Activated naive CD8-positive, alpha-beta T cell treated with anti-CD3 and anti-CD28 coated beads for 36 hours (primary cell): ENCODE measurements at places on chromosomes 1 and 21.

- H3K27ac ChIP-seq = no peak overlapping the region
- H3K36me3 ChIP-seq = no peaks in the 10 kb centered on the region
- no peak overlapping the region for H3K4me3 ChIP-seq
Observed at GRCh38 chr1:202192770-202193613, 607 bp upstream of the LGR6 start.

GRCh38 chr1:246608616-246609376 is 42.5 kb downstream of the CNST start:
- peaks cover 29% of the 10 kb centered on the region for H3K36me3 ChIP-seq
- H3K27me3 ChIP-seq = no peaks in the 10 kb centered on the region
- DNase-seq = peak; percentile 53
- peaks cover 43% of the 10 kb centered on the region for H3K4me1 ChIP-seq

GRCh38 chr1:165907256-165907857 is 79.9 kb downstream of the UCK2 start:
- no peak overlapping the region for H3K27ac ChIP-seq
- H3K36me3 ChIP-seq = peaks cover 25% of the 10 kb centered on the region
- no peak overlapping the region for H3K4me3 ChIP-seq
- no peaks in the 10 kb centered on the region for H3K27me3 ChIP-seq

GRCh38 chr1:9690440-9691107 is 39.0 kb downstream of the PIK3CD start:
- H3K27me3 ChIP-seq = no peaks in the 10 kb centered on the region
- H3K27ac ChIP-seq = peak overlapping the region; percentile 94
- peaks cover 77% of the 10 kb centered on the region for H3K4me1 ChIP-seq
- DNase-seq = no peak
- H3K4me3 ChIP-seq = peak overlapping the region; percentile 93

GRCh38 chr1:218991089-218991488 is 182.6 kb upstream of the LYPLAL1 start:
- H3K4me1 ChIP-seq = no peaks in the 10 kb centered on the region
- DNase-seq = no peak
- H3K4me3 ChIP-seq = no peak overlapping the region
- H3K36me3 ChIP-seq = no peaks in the 10 kb centered on the region

DNA sequence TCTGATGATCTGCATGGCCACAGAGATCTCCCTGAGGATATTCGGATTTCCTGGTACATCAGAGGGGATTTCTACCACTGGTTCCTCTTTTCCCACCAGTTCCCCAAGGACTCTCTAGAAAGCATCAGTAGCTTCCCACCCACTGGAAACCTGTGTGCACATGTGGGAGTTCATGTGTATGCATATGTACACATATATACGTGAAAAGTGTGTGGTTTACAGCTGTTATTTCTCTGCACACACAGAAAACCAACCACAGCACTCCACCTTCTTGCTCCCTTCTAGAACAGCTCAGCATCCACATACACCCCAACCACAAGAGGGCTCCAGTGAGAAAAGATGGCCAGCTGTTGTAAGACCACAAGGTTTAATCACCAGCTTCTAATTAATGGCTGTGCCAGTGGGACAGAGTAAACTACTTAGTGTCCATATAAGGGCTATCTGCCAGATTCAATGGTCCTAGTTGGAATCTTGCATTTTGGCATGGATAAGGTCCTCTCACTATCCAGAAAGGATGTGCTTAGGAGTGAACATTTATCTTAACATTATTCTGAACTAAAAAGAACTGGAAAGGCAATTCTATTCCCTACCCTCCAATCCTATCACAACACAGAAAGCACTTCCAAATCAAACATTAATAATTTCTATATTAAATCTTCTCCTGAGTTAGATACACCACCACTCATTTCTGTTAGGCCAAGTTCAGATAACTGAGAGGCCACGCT is 24.1 kb downstream of the GPR3 start:
- H3K27ac ChIP-seq = peak overlapping the region; percentile 48
- no peaks in the 10 kb centered on the region for H3K27me3 ChIP-seq
- H3K4me3 ChIP-seq = no peak overlapping the region
- peaks cover 36% of the 10 kb centered on the region for H3K4me1 ChIP-seq

DNA sequence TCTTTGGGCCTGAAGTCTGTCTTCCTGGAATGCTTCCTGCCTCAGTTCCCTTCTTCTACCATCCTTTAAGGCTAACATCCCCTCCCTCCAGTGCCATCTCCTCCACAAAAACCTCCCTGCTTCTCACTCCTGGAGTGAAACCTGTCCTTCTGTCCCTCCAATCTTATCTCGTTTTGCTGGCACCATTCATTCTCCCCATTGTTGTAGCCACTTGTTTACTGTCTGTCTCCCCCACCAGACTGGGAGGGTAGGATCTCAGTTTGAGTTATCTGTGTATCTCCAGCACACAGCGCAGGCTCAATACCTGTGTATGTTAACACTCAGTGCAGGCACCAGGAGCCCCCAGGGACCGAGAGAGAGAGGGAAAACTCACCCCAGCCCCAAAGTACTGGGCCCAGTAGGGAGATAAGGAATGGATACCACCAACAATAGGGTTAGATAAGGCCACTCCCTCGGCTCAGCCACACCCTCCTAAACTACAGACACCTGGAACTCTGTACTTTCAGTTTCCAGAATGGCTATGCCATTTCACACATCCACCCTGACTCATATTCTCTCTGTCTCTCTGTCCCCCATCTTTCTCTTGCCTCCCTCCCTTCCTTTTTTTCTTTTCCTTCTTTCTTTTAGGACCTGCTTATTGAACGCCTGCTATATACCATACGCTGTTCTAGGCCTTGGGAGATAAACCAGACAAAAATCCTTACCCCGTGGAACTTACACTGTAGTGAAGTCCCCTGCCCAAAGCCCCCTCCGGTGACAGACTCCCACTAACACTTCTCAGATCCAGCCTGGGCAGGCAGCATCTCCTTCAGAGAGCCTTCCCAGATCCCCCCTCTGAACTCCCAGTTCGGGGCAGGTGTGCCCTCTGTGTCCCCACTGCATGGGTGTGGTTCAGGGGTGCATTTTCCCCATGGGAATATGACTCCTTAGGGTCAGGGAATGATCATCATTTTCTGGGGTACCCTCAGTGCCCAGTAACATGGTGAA is 3.3 kb upstream of the SSBP3 start:
- peaks cover 47% of the 10 kb centered on the region for H3K4me1 ChIP-seq
- no peak overlapping the region for H3K4me3 ChIP-seq
- DNase-seq = peak; percentile 35
- peak overlapping the region; percentile 67 for H3K27ac ChIP-seq
- H3K36me3 ChIP-seq = peaks cover 3% of the 10 kb centered on the region

GRCh38 chr1:209875515-209875914 is 47.7 kb downstream of the UTP25 start:
- no peaks in the 10 kb centered on the region for H3K36me3 ChIP-seq
- peaks cover 36% of the 10 kb centered on the region for H3K27me3 ChIP-seq
- no peak for DNase-seq
- no peak overlapping the region for H3K27ac ChIP-seq
- H3K4me1 ChIP-seq = no peaks in the 10 kb centered on the region

- H3K4me1 ChIP-seq = no peaks in the 10 kb centered on the region
- no peak overlapping the region for H3K4me3 ChIP-seq
- H3K27ac ChIP-seq = no peak overlapping the region
- no peaks in the 10 kb centered on the region for H3K27me3 ChIP-seq
- DNase-seq = no peak
Observed at GRCh38 chr21:41387042-41387819, 25.4 kb downstream of the MX2 start.

DNA sequence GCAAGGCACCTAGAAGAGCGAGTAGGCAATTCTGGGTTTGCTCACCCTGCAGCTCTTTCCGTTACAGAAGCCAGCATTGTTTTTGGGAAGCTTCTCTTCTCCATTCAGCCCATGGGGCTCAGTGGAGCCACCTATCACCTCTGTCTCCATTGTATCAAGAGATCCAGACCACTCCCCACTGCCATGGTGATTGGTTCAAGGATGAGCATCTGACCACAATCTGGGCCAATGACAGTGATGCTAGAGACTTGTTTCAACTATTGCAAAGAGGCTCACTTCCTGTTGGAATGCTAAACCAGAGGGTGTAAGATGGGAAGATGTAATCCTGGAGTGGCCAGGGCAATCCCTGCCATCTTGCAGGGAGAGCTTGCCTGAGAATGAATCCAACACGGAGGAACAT is 6.6 kb downstream of the SPATA21 start:
- no peak overlapping the region for H3K27ac ChIP-seq
- no peaks in the 10 kb centered on the region for H3K27me3 ChIP-seq
- H3K4me1 ChIP-seq = no peaks in the 10 kb centered on the region
- no peak for DNase-seq

DNA sequence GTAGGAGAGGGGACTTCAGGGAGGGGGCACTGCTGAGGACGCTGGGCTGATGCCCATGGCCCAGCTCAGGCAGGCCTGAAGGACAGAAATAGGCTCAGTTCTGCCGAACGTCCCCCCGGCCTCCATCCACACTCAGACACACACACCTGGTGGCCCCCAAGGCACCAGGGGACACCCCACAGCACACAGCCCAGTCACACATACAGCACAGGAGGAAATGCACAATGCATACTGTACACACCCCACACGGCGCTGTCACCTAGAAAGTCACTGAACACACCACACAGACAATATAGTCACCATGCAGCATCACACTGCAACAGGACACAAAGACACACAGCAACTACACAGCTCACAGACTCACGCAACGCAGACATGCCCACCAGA is 562 bp downstream of the SYTL1 start:
- DNase-seq = peak; percentile 28
- peaks cover 36% of the 10 kb centered on the region for H3K4me1 ChIP-seq
- peak overlapping the region; percentile 71 for H3K27ac ChIP-seq
- H3K4me3 ChIP-seq = peak overlapping the region; percentile 78
- peaks cover 6% of the 10 kb centered on the region for H3K36me3 ChIP-seq

- H3K36me3 ChIP-seq = peaks cover 63% of the 10 kb centered on the region
- H3K4me1 ChIP-seq = peaks cover 7% of the 10 kb centered on the region
Observed at GRCh38 chr1:161827786-161828185, 61.7 kb downstream of the ATF6 start.

DNA sequence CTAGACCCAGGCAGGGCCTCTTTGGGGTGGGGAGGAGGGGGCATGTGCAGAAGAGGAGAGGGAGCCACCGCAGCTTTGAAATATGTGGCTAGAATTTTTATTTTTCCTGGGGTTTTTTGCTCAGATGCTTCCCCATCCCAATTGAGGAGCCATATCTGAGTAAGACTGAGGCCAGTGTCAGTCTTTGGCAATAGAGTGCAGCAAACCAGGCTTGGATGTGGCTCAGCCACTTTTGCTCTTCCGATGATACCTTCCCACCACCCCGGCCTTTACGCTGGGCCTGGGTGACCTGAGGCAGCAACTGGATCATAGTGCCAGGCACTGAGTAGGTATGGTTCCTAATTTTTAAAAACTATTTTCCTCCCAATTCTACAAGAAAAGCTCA is 36.9 kb downstream of the KIAA1614 start:
- H3K27ac ChIP-seq = no peak overlapping the region
- no peak overlapping the region for H3K4me3 ChIP-seq
- H3K27me3 ChIP-seq = no peaks in the 10 kb centered on the region
- peaks cover 48% of the 10 kb centered on the region for H3K36me3 ChIP-seq
- H3K4me1 ChIP-seq = peaks cover 8% of the 10 kb centered on the region
- DNase-seq = no peak

GRCh38 chr1:210697185-210697584 is 368.5 kb downstream of the HHAT start:
- no peak for DNase-seq
- no peak overlapping the region for H3K27ac ChIP-seq

GRCh38 chr1:9275567-9276034 is 17.1 kb upstream of the SPSB1 start:
- peak; percentile 75 for DNase-seq
- peaks cover 5% of the 10 kb centered on the region for H3K27me3 ChIP-seq
- peaks cover 30% of the 10 kb centered on the region for H3K4me1 ChIP-seq
- H3K36me3 ChIP-seq = no peaks in the 10 kb centered on the region

GRCh38 chr1:85153149-85153891 is 47.5 kb downstream of the SYDE2 start:
- H3K27me3 ChIP-seq = no peaks in the 10 kb centered on the region
- DNase-seq = no peak
- no peak overlapping the region for H3K27ac ChIP-seq
- peaks cover 15% of the 10 kb centered on the region for H3K4me1 ChIP-seq
- peaks cover 3% of the 10 kb centered on the region for H3K36me3 ChIP-seq
- H3K4me3 ChIP-seq = no peak overlapping the region

DNA sequence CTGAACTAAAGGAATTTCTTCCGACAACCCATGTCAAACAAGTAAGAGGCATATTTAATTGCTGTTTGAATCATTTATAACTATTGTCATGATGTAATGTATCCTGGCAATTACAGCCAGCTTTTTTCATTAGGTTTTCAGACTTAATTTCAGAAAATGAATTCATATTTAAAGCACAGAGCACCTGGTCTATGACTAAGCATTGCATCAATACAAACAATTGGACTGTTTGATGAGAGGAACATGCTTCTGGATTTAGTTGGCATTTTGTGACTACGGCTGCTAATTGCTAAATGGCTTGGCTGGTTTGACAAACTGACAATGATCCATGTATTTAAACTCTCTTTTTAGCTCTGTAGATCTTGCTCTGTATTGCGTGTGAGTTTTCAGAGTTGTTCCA is 853.4 kb downstream of the NCAM2 start:
- no peak overlapping the region for H3K4me3 ChIP-seq
- no peaks in the 10 kb centered on the region for H3K36me3 ChIP-seq
- H3K27me3 ChIP-seq = no peaks in the 10 kb centered on the region
- no peak for DNase-seq
- no peak overlapping the region for H3K27ac ChIP-seq

DNA sequence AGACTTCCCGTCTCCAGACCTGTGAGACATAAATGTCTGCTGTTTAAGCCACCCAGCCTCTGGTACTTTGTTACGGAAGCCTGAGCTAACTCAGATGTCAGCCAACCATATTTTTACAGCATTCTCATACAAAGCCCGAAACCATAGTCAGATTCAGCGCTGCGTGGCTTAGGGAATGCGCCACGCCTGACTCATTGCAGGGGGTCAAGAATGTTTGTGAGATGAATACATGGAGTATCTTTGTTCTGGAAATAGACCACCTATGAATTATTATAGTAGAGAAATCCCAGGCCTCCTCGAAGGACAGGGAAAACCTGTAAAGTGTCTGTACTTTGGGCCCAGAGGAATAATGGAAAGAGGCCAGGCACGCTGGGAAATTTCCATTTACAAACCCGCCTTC is 434.8 kb downstream of the CAMTA1 start:
- H3K27me3 ChIP-seq = peaks cover 30% of the 10 kb centered on the region
- H3K4me3 ChIP-seq = no peak overlapping the region
- H3K36me3 ChIP-seq = no peaks in the 10 kb centered on the region
- DNase-seq = no peak
- H3K4me1 ChIP-seq = no peaks in the 10 kb centered on the region

- no peaks in the 10 kb centered on the region for H3K27me3 ChIP-seq
- DNase-seq = peak; percentile 34
- peaks cover 2% of the 10 kb centered on the region for H3K4me1 ChIP-seq
- no peak overlapping the region for H3K27ac ChIP-seq
Observed at GRCh38 chr1:86419277-86419903, 4.6 kb upstream of the CLCA2 start.

GRCh38 chr1:1826356-1827088 is 48.3 kb upstream of the NADK start:
- DNase-seq = no peak
- H3K36me3 ChIP-seq = peaks cover 17% of the 10 kb centered on the region
- no peak overlapping the region for H3K4me3 ChIP-seq
- H3K27me3 ChIP-seq = no peaks in the 10 kb centered on the region

- peaks cover 28% of the 10 kb centered on the region for H3K36me3 ChIP-seq
- H3K27me3 ChIP-seq = no peaks in the 10 kb centered on the region
- peaks cover 41% of the 10 kb centered on the region for H3K4me1 ChIP-seq
- no peak for DNase-seq
- H3K27ac ChIP-seq = peak overlapping the region; percentile 68
Observed at GRCh38 chr1:230176326-230176725, 109.3 kb downstream of the GALNT2 start.
